NCI-H345 (cell line): ENCODE measurements at places on chromosomes 4 and X.

- no peak for DNase-seq
Measured at GRCh38 chrX:37470711-37471110, 100.8 kb upstream of the LANCL3 start.

DNA sequence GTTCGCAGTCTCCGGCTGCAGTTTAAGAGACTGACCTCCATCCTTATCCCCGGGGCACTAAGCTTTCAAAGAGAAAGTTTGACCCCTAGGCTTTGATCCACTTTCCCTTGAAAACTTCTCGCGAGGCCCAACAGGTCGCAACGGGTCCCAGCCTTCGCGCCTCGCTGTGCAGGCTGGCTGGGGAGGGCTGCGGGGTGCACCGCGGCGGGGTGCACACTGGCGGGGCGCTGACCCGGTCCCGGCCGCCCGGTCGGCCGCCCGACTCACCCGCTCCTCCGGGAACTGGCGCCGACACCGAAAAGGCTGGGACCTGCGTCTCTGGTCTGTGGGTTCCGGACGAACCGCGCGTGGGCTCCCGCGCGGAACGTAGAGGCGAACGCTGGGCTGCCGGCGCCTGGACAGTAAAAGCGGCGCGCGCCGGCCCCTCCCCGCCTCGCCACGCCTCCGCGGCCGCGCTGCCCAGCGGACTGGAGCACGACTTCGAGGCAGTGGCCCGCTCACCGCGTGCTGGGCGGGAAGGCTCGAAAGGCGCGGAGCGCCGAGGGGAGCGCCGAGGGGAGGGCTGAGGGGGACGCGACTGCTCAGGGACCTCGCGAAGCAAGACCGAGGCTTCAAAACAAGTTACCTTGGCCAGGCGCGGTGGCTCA, at the start of gene TAF7L:
TAF7L (minus strand) TSS at position 378 of the 647 bp plus-strand sequence. CDS start 3,791 bp downstream, outside the sequence.
- no peak for DNase-seq

DNA sequence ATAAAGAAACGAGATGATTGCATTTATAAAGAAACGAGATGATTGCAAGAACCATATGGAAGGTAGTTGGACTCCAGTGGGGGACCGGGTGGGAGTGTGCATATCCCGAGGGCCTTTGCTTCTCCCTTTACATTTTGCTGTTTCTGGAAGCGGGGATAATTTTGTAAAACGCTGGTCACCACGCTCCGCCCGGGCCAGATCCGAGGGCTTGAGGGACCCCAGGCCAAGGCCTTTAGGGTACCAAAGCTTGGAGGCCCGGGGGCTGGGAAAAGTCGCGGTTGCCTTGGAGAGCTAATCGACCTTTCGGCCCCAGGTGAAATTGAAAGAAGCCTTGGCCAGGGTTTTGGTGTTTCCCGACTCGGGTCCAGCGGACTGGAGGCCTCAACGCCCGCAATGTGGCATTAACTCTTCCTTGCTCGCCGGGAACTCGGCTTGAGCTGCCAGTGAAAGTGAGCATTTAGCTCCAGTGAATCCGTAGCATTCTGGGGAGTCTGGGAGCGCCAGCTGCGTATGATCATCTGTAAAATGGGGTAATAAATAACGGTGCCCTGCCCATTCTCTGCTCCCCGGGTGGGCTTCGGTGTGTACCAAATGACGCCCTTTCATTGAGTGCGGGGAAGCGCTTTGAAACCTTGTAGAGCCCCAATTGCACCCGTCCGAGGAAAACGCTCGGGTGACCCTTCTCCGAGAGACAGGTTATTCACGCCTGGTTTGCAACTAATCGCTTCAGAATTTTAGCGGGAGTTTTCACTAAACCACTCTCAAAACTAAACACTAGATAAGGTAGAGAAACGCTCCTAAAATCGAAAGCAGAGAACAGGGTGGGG, 4.5 kb downstream of the NKX3-2 start:
- DNase-seq: no peak

- DNase-seq: no peak
Measured at GRCh38 chr4:107843391-107843790, 18.7 kb downstream of the SGMS2 start.

DNA sequence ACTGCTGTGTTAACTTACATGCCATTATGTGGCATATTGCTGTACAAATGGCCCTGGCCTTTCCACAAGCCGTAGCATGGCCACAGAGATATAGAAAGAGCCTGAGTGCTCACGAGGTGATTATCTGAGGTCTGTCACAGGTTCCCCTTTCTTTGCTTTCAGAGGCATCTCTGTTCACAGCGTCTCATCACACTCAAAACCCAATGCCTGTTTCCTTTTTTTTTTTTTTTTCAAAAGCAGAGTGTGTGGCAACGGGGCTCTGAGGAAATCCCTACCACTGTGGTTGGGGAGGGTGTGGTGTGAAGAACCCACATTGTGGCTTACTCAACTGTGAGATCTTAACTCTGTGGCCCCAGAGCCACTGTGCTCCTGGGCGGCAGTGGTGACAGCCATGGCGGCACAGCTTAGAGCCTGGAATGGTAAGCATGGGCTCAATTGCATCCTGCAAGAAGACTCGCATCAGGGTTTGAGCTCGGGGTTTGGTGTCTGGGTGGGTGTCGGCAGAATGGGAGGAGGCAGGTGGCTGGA, 30.8 kb downstream of the RTL5 start:
- DNase-seq: no peak

DNA sequence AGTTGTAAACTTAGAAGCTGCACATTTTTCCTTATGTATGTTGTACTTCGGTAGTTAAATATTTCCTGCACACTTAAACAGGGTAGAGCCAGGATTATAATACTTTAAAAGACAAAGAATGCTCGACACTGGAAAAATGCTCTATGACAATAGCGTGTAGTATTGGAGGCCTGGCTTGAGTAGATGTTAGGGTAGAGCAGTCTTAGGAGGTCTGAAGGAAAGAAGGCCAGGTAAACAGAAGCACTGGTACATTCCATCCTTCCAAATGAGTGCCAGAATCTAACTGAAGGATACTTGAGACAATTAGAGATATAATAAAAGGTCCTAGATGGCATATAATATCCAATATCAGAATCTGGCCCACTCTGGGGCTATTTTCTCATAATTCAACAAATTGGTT, 42.3 kb downstream of the ATXN3L start:
- no peak for DNase-seq

GRCh38 chrX:28552322-28552721, 34.9 kb upstream of the IL1RAPL1 start:
- no peak for DNase-seq
